ENCODE measurements at places on chromosomes 5 and 9. TPM values are rescaled to one million over a fixed set of nuclear protein-coding genes. Genes with fewer than 3 reads are reported as not detected.

DNA sequence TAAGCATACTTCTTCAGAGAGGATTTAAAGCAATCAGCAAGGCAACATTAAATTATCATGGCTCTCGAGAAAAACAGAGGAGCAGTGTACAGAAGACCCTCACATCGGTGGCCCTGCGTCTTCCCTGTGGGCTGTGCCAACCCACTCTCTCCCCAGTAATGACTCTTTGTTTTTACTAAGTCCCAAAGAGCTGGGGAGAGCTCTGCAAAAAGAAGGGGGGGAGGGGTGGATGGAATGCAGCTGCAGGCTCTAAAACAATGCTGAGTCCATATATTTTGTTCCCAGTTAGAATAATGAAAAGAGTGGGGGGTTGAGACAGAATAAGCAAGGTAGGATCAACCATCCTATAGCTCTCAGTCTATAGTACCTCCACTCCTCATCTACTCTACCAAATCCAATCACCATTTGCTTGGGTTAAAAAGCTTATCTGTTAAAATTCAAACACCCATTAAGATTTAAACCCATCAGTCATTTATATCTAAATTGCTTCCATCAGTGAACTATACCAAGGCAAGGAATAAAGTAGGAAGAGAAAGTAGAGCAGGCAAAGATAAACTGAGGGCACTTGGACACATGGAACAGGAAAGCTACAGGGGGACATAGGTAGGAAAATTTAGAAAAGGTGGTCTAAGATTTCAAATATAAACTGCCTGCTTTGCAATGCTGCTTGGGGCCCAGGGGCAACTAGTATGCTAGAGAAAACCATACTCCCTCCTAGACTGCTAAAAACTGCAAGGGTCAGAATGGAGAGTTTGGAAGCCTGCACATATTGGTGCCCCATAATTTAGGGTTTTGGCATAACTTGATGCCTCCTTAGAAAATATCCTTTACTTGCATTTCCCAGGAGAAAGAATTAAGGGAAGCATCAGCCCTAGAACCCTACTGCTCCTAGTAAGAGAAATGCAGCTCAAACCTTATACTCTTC is 20.6 kb downstream of the ELL2 start:
- DNase-seq = no peak
- H3K27me3 ChIP-seq = no peaks in the 10 kb centered on the region
- no peak overlapping the region for H3K4me3 ChIP-seq

SPATA31E1 gene
- not detected for total RNA-seq

DNA sequence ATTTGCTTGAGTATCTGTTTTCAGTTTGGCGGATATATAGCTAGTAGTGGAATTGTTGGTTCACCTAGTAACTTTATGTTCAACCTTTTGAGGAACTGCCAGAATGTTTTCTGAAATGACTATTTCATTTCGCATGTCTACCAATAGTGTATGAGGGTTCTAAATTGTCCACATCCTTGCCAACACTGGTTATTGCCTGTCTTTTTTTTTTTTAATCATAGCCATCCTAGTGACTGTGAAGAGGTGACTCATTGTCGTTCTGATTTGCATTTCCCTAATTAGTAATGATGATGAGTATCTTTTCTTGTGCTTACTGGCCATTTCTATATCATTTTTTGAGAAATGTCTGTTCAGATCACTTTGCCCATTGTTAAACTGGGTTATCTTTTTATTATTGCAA is 52.5 kb downstream of the PRLR start:
- H3K36me3 ChIP-seq = no peaks in the 10 kb centered on the region
- H3K27me3 ChIP-seq = peaks cover 14% of the 10 kb centered on the region
- no peak overlapping the region for H3K4me3 ChIP-seq
- no peak overlapping the region for H3K27ac ChIP-seq
- H3K4me1 ChIP-seq = no peaks in the 10 kb centered on the region

GRCh38 chr9:133327834-133328484 is 8.0 kb downstream of the SURF6 start:
- H3K27me3 ChIP-seq = no peaks in the 10 kb centered on the region
- H3K27ac ChIP-seq = no peak overlapping the region
- no peak overlapping the region for H3K4me3 ChIP-seq
- H3K36me3 ChIP-seq = peaks cover 17% of the 10 kb centered on the region
- no peak for DNase-seq

DAB2 gene
- not detected for total RNA-seq

DNA sequence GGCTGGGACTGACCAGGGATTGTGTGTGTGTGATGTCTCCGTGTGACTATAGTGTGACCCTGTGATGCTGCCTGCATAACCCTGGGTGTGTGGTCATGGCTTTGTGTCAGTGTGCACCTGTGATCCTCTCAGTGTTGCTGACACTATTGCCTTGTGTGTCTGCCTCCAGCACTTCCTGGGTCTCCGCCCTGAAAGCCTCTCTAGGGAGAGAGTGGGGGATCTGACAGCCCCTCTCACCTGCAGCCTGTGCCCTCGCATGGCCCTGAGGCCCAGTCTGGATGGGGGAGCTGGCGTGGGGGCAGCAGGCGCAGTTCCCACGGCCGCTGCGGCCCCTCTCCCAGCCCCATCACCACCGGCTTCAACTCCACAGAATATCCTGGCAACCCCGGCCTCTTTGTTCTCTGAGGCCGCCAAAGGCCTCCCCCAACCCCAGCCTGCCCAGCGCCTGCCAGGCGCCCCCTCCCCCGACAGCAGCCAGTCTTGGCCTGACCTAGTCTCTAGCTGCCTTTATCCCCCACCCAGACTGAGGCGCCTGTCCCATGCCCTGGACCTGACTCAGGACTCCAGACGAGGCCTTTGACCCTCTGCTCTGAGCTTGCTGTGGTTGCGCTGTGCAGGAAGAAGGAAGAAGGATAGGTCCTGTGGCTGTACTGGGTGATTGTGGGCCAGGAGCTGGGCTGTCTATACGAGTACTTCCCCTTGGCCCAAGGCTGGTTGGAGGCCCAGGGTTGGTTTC is 38.7 kb downstream of the CXXC5 start:
- H3K36me3 ChIP-seq = no peaks in the 10 kb centered on the region
- no peak for DNase-seq
- no peaks in the 10 kb centered on the region for H3K27me3 ChIP-seq

GRM6 gene
- not detected for total RNA-seq

DNA sequence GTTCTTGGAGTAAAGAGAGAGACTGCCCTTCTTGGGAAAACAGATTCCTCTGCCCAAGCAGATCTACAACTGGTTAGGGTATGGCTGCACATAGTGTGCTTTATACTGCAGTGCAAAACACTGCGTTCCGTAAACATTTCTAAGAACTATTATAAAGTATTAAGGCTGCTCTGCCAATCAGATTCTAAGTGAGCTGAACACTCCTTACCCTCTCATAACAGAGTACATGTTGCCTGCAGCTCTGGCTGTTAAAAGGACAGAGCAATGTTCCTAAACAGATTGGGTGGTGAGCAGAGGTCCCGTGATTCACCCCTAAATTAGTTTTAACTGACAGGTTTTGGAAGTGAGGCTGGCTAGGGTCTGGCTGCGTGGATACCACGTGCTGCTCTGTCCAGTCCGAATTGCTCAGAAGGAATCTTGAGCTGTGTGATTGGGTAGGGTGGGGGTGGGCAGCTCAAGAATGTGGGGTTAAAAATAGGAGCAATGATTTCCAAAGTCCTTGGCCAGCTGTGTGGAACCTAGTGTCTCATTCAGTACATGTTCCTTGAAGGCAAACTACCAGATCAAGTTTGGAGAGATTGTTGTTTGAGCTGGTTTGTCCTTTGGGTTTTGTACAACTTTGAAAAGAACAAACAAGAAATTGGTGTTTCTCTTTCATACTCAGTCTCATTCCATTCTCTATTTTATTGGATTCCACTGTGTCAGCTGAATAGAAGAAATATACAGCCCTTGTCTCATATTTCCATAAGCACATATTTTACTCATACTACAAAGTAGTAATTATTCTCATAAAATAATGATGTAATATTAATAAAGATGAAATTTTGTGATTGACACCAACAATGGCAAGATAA is 497.6 kb upstream of the CD180 start:
- DNase-seq = no peak
- peaks cover 9% of the 10 kb centered on the region for H3K27me3 ChIP-seq
- H3K4me3 ChIP-seq = no peak overlapping the region
- no peak overlapping the region for H3K27ac ChIP-seq
- H3K36me3 ChIP-seq = no peaks in the 10 kb centered on the region
- no peaks in the 10 kb centered on the region for H3K4me1 ChIP-seq

DNA sequence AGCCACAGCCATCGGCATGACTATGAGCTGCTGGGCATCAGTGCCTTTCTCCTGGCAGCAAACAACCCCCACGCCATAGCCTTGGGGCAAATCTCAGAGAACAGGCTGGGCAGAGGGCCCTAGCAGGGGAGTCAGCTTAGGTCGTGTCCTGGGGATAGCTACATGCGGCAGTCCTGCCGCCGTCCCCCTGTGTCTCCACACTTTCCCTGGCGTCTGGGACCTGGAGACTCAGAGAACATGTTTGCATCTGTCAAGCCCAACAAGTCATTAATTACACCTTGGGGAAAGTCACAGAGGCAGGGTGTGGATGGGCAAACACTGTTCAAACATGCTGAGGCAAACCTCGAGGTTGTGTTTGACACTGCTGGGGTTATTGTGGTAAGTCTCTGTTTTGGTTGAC is 123.6 kb downstream of the C5orf15 start:
- H3K36me3 ChIP-seq = no peaks in the 10 kb centered on the region
- no peak overlapping the region for H3K4me3 ChIP-seq
- peaks cover 14% of the 10 kb centered on the region for H3K27me3 ChIP-seq
- H3K27ac ChIP-seq = no peak overlapping the region
- DNase-seq = peak; percentile 29

COL27A1 gene
- 0.30 TPM for total RNA-seq

- H3K4me1 ChIP-seq = peaks cover 16% of the 10 kb centered on the region
- peak; percentile 77 for DNase-seq
- no peaks in the 10 kb centered on the region for H3K36me3 ChIP-seq
- H3K27ac ChIP-seq = no peak overlapping the region
- no peaks in the 10 kb centered on the region for H3K27me3 ChIP-seq
Observed at GRCh38 chr9:136093995-136094881, 851 bp downstream of the NACC2 start.

GRCh38 chr5:11305245-11305644 is 544.2 kb upstream of the DAP start:
- no peak for DNase-seq
- no peak overlapping the region for H3K4me3 ChIP-seq
- H3K4me1 ChIP-seq = no peaks in the 10 kb centered on the region
- H3K27me3 ChIP-seq = no peaks in the 10 kb centered on the region
- no peak overlapping the region for H3K27ac ChIP-seq

DNA sequence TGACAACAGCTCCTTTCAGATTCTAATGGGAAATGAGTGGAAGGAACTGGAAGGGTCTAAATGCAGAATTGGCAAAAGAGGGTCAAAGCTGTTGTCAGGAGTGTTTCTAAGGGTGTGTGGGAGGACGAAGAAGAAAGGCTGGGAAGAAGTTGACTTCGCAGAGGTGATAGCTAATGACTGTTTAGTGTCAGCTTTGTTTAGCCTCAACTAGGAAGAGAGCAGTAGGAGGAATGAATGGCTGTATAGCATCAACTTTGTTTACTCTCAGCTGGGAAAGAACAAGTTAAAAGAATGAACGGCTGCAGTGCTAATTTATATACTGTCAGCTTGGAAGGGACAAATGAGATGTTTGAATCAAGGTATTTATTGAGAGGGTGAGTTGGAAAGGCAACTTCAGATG is 5.9 kb upstream of the LIX1 start:
- H3K27ac ChIP-seq = no peak overlapping the region
- no peaks in the 10 kb centered on the region for H3K27me3 ChIP-seq
- H3K4me3 ChIP-seq = no peak overlapping the region
- H3K4me1 ChIP-seq = peaks cover 3% of the 10 kb centered on the region
- H3K36me3 ChIP-seq = no peaks in the 10 kb centered on the region

SARDH gene
- 0.38 TPM for total RNA-seq

UBE2D2 gene
- total RNA-seq = 244 TPM

DNA sequence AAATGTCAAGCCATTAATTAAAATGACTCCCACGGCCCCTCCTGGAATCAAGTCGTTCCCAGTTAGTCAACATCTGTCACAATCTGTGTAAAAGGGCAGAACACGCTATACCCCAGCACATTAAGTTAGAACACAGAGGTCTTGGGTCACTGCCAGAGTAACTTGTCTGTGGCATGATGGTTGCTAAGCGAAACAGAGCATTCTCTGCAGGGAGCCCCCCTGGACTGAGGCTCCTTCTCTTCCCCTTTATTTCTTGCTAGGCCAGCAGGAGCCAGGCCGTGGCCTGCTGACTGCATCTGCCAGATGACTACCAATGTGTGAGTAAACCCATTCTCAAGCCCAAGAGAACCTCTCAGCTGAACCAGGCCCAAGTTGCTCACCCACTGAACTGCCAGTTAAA is 51.9 kb upstream of the ZBED3 start:
- peaks cover 6% of the 10 kb centered on the region for H3K27me3 ChIP-seq
- no peaks in the 10 kb centered on the region for H3K36me3 ChIP-seq
- no peak for DNase-seq
- no peak overlapping the region for H3K4me3 ChIP-seq
- peaks cover 9% of the 10 kb centered on the region for H3K4me1 ChIP-seq
- no peak overlapping the region for H3K27ac ChIP-seq

DNA sequence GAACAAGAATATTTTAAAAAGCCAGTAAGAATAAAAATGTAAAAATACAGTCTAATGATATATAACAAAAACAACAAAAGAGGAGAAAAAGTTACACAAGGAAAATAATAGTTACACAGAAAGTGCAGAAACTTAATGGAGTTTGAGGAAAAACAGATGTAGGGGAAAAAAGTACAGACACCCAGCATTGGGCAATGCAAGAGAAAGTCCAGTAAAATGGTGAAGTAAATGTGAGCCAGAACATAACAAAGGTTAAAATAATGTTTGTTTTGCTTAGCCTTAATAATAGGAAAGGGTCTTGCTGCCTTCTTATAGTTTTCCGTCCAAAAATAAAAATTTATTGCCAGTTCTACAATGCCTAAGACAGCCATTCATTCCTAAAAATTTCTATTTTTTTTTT is 364.2 kb downstream of the NNT start:
- no peaks in the 10 kb centered on the region for H3K4me1 ChIP-seq
- no peak overlapping the region for H3K27ac ChIP-seq
- no peak for DNase-seq
- H3K27me3 ChIP-seq = no peaks in the 10 kb centered on the region
- H3K36me3 ChIP-seq = no peaks in the 10 kb centered on the region

FGFR4 gene
- 1.1 TPM for total RNA-seq

- H3K27me3 ChIP-seq = peaks cover 38% of the 10 kb centered on the region
- peaks cover 2% of the 10 kb centered on the region for H3K4me1 ChIP-seq
- no peak for DNase-seq
- no peaks in the 10 kb centered on the region for H3K36me3 ChIP-seq
Observed at GRCh38 chr5:14277385-14278320, 134.5 kb downstream of the TRIO start.

GRCh38 chr9:11833056-11833455 is 860.1 kb upstream of the TYRP1 start:
- DNase-seq = no peak
- H3K27me3 ChIP-seq = no peaks in the 10 kb centered on the region
- H3K4me3 ChIP-seq = no peak overlapping the region
- H3K27ac ChIP-seq = no peak overlapping the region

CORO2A gene
- 11.5 TPM for total RNA-seq

- H3K4me3 ChIP-seq = peak overlapping the region; percentile 99
- peaks cover 57% of the 10 kb centered on the region for H3K4me1 ChIP-seq
- peaks cover 52% of the 10 kb centered on the region for H3K36me3 ChIP-seq
- peak; percentile 75 for DNase-seq
Observed at GRCh38 chr9:131270171-131271015, 5.9 kb downstream of the FAM78A start.

GRCh38 chr5:74054641-74055421 is 428.8 kb downstream of the ARHGEF28 start:
- no peak for DNase-seq
- peaks cover 20% of the 10 kb centered on the region for H3K27me3 ChIP-seq
- no peaks in the 10 kb centered on the region for H3K36me3 ChIP-seq
- no peak overlapping the region for H3K27ac ChIP-seq
- H3K4me1 ChIP-seq = no peaks in the 10 kb centered on the region

FOXD4L3 gene
- total RNA-seq = 0.21 TPM
